ENCODE measurements at places on chromosomes 4 and X.

- no peak for DNase-seq
Observed at GRCh38 chrX:65874765-65875164, 165.1 kb downstream of the VSIG4 start.

DNA sequence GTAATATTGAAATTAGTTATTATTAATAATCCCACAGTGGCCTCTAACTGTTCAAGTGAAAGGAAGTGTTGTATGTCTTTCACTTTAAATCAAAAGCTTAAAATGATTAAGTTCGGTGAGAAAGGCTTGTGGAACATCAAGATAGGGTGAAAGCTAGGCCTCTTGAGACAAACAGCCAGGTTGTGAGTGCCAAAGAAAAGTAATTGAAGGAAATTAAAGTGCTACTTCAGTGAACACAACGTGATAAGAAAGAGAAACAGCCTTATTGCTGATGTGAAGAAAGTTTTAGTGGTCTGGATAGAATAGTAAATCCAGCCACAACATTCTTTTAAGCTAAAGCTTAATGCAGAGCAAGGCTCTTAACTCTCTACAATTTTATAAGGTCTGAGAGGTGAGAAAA, 42.6 kb upstream of the IL13RA2 start:
- DNase-seq = no peak

DNA sequence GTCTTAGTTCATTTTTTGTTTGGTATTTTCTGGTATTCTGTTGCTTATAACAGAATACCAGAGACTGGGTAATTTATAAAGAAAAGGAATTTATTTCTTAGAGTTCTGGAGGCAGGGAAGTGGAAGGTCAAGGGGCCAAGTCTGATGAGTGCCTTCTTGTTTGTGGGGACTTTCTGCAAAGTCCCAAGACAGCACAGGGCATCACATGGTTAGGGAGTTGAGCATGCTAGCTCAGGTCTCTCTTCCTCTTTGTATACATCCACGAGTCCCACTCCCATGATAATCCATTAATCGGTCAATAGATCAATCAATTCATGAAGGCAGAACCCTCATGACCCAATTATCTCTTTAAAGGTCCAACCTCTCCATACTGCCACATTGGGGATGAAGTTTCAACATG, 31.1 kb downstream of the IL13RA1 start:
- no peak for DNase-seq

DNA sequence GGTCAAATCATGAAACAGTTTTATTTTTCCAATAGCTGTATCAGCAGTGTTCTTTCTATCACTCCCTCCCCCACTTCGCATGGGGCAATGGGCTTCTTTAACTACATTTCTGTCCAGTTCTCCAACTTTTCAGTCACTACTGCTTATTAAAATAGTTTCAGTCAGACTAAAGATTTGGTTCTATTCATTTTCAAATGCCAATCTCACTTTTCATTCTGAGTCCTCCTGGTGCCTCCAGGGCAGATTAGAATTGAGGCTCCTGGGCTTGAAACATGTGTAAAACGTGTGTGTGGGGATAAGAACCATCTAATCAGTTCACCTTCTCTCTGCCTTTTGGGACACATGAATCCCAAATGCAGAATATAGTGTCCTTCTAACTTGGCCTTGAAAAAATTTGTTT, 3.5 kb upstream of the BEX3 start:
- DNase-seq = no peak

- DNase-seq = no peak
Observed at GRCh38 chrX:17655211-17656034, 81.9 kb upstream of the SCML1 start.

DNA sequence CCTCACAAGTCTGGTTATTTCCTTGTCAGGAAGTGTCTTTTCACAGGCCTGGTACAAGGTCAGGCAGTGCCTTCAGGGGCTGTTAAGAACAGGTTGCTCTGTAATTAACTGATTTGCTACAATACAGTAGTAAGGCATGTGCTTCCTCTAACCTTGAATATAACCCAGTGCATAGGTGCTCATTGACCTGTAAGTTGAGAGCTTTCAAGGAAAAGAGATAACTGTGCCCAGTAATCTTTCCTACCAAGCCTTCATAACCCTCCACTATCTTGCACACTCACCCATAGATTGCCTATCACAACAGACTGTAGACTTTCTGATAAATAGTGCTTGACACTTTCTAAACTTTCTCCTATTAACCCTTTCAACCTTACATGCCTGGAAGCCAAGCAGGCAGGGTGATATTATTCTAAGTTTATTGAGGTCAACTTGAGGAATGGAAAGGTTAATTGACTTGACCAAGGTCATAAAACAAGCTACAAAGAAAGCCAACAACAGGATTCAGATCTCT, 148.1 kb downstream of the PPARGC1A start:
- no peak for DNase-seq

DNA sequence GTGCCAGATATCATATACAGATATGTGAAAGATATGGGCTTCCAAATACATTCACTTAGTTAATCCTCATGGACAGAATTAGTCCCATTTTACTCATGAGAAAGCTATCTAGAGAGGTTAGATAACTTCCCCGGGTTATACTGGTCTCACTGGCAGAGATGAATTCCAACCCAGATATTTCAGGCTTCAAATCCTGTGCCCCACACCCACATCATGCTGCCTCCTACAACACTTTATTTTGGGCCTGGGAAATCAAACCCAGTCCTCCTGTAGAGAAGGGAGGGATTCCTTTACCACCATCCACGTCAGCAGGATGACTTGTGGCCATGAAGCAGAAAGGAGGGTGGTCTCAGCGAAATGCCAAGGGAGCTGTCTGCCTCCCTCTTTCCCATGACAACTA, 113.8 kb downstream of the ATP10D start:
- DNase-seq = no peak

GRCh38 chr4:71201817-71202576, 136.8 kb upstream of the SLC4A4 start:
- no peak for DNase-seq

GRCh38 chr4:171793723-171794122, 19.5 kb upstream of the GALNTL6 start:
- no peak for DNase-seq

DNA sequence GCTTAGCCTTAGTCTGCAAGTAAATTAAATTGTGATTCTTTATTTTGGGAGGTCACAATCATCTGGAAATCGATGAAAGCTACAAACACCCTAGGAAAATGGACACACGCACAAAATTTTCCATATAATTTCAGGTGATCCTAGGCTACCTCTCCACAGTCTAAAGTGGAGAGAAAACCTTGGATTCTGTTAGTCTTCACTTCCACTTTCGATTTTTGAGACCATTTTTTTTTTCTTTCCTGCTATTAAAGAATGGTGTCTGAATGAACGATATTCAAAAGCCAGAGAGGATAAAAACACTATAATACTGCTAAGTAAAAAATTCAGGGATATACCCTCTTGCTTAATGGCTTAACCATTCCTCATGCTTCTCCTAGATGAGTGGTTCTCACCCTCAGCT, 1.7 kb downstream of the FBXL5 start:
- no peak for DNase-seq

DNA sequence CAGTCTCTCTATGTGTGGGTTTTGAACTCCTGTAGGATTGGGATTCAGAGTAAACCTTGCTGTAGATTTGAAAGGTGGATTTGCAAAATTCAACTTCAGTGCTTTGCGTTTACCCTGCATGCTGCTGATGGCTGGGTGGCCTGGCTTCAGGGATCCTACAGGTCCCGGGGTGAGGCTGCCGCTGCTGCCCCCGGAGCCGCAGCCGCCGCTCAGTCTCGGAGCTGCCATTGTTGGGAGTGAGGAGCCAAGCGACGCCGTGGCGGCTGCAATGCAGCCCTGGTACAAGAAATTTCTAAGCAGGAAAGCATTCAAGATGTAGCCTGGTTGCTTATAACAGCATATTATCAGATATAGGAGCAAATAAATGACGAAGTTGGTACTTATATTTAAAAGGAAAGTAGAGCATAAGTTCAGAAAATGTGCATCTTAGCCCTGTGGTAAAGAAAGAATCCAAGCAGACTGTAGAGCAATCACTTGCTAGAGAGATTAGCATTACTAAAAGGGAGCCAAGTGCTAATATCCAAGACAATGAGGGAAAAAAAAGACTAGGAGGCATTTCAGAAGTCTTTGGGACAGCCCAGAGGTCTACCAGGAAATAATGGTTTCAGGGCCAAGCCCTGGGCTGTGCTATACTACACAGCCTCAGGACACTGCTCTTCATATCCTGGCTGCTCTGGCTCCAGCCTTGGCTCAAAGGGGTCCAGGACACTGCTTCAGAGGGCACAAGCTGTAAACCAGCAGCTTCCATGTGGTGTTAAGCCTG, 36.9 kb upstream of the CHIC1 start:
- DNase-seq = no peak

DNA sequence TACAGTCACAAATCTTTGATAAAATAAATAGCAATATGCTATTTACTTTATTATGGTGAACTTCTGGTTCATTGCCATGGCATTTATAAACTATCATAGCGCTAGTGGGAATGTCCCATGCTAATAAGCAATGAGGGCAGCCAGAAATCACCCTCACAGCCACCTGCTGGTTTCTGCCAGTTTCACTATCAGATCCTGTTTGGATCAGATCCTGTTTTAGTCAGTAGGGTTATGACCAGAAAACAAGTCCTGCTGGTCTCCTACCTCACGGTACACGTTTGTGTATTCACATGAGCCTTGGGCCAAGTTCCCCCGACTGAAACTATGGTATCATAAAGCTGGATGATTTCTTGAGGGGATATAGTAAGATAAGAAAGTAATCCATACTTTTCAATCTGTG, 17.7 kb downstream of the FOXR2 start:
- DNase-seq = no peak

GRCh38 chr4:1588306-1588705, 95.8 kb downstream of the FAM53A start:
- DNase-seq = no peak

DNA sequence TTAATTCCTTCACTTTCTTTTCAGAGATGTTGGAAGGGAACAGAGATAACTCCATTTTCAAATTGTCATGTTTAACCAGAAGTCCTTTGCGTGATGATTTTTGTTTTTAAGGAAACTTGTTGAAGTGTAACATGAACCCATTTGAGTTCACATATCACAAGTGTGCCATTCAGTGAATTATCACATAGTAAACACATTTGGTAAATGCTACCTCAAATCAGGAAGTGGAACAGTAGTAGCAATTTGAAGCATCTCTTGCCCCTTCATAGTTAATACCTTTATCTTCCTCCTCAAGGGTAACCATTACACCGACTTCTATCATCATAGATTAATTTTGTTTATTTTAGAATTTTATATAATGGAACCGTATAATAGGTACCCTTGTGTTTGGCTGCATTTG, 35.8 kb downstream of the KDM6A start:
- no peak for DNase-seq

- DNase-seq = no peak
Observed at GRCh38 chrX:38881066-38881465, 79.8 kb downstream of the MID1IP1 start.

- DNase-seq = peak; percentile 77
Observed at GRCh38 chr4:83197555-83198235, 83.2 kb upstream of the PLAC8 start.

DNA sequence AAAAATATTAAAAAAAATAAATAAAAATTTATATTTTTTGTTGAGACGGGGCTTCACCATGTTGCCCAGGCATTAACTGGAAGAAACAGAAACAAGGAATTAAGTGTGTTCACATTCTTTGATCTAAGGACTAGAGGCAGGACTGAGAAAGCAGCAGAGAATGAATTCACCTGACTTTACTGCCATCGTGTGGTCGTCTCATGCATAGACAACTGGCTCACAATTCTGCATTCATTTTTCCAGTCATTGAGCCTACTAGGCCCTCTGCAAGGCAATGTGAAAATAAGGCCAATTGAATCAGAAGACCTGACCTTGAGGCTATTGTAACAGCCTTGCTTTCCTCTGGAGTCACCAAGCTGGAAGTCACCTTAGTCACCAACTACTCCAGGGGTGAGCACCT, 37.4 kb downstream of the LHFPL1 start:
- peak; percentile 30 for DNase-seq

GRCh38 chr4:48379587-48380180, 38.4 kb downstream of the SLAIN2 start:
- no peak for DNase-seq

DNA sequence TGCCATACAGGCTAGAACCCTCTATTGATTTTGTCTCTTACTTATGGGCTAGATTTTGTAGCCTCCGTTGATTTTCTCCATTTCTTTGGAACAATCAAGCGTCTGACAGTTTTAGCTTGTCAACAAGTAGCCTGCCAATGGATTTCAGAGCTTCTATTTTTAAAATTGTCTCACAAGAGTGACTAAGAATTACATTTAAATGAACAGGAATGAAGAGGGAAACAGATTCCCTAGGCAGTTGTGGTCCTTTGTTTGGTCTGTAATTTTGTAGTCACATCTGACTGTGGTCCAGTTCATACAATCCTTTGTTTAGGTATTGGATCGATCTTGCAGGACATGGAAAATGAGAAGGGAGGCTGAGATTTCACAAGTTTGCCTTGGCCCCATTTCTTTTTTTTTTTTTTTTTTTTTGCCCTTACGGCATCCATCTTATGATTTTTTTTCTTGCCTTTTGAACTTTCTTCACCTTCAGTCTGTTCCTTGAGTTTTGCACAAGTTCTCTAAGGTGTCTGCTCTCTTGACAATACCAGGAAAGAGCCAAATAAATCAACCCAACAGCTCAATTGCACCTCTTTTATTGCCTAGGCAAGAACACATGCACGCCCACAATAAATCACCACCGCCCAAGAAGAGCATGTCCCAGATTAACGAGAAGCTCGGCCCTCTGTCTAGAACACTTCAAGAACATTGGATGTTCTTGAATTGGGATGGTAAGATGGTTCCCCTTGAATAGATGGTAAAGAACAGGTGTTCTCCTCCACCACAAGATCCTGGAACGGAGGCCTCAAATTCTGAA, 86.5 kb upstream of the EGFL6 start:
- no peak for DNase-seq

DNA sequence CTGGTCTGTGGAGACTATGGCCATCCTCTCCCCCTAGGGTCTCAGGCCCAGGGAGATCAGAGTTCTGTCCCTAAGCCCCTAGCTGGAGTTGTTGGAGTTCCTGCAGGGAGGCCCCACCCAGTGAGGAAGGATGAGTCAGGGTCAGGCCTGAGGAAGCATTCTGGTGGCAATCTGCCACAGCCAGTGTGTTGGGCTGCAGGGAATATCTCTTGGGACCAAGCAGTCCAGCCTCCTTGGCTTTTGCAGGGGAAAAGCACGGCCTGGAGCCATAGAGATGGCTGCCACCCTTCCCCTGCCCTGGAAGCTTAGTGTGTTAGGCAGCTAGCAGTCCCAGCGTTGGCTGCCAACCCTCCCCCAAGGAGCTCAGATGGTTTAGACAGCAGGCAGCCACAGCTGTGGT, 202.4 kb downstream of the RTL9 start:
- no peak for DNase-seq

DNA sequence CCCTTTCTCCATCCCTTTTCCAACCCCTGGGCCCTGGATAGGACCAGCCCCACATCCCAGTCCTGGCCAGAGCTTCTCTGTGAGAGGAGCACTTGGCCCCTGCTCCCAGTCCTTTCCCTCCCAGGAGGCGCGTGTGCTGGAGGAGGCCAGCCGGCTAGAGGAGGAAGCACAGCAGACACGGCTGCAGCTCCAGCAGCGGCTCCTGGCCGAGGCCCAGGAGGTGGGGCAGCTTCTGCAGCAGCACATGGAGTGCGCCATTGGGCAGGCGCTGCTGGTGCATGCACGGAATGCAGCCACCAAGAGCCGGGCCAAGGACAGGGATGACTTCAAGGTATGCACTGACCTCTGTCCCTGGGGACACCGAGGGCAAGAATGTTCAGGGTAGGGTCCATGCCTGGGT, 87.5 kb downstream of the EVC start:
- no peak for DNase-seq

Measured in inflammatory macrophage (primary cell).